ENCODE measurements at places on chromosomes 4 and X. TPM values are rescaled to one million over a fixed set of nuclear protein-coding genes. Genes with fewer than 3 reads are reported as not detected.
A peak's percentile ranks its signal among the peaks of the same experiment; 100 is the strongest.

DNA sequence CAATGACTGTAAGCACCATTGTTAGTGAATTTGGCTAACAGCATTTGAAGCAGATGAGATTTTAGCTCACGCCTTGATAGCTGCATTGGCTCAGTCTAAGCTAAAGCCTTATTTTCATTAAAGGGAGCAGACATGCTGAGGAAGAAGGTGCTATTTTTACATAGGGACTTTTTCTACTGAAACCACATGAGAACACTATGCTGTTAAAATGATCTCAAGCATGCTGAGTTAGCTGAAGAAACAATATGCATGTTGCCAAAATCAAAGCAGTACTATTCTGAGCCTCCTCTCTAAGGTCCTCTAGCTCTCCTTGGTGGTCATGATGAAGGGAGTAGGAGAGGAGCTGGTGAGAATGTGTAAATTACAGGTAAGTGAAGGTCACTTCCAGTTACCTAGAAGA, 134.4 kb upstream of the JADE1 start:
- no peak overlapping the region for H3K4me3 ChIP-seq
- DNase-seq, result no peak
- no peaks in the 10 kb centered on the region for H3K27me3 ChIP-seq

GRCh38 chrX:42290608-42291007, 367.3 kb upstream of the CASK start:
- H3K4me3 ChIP-seq, result no peak overlapping the region
- no peaks in the 10 kb centered on the region for H3K27me3 ChIP-seq
- no peak overlapping the region for H3K27ac ChIP-seq
- peak; percentile 2 for DNase-seq

- H3K27ac ChIP-seq, result no peak overlapping the region
- H3K36me3 ChIP-seq, result no peaks in the 10 kb centered on the region
- H3K27me3 ChIP-seq, result peaks cover 5% of the 10 kb centered on the region
- DNase-seq, result no peak
- no peaks in the 10 kb centered on the region for H3K4me1 ChIP-seq
- no peak overlapping the region for H3K4me3 ChIP-seq
Measured at GRCh38 chrX:153863251-153863991, 22.6 kb downstream of the L1CAM start.

The INTS6L gene
- 9.6 TPM for total RNA-seq

The EVC gene
- 14.9 TPM for total RNA-seq
